ENCODE measurements at places on chromosomes 4 and X. TPM values are rescaled to one million over a fixed set of nuclear protein-coding genes. Genes with fewer than 3 reads are reported as not detected.

FAM184B gene
- total RNA-seq = not detected

MBNL3 gene
- 0.26 TPM for total RNA-seq

GUCY1B1 gene
- total RNA-seq = 15.5 TPM

CT45A5 gene
- total RNA-seq = not detected

TADA2B gene
- total RNA-seq = 10.1 TPM

Data from dermis lymphatic vessel endothelial cell (primary cell).